Left ventricle myocardium inferior (tissue), 1 donor: ENCODE measurements at places on chromosomes 5 and 9.

DNA sequence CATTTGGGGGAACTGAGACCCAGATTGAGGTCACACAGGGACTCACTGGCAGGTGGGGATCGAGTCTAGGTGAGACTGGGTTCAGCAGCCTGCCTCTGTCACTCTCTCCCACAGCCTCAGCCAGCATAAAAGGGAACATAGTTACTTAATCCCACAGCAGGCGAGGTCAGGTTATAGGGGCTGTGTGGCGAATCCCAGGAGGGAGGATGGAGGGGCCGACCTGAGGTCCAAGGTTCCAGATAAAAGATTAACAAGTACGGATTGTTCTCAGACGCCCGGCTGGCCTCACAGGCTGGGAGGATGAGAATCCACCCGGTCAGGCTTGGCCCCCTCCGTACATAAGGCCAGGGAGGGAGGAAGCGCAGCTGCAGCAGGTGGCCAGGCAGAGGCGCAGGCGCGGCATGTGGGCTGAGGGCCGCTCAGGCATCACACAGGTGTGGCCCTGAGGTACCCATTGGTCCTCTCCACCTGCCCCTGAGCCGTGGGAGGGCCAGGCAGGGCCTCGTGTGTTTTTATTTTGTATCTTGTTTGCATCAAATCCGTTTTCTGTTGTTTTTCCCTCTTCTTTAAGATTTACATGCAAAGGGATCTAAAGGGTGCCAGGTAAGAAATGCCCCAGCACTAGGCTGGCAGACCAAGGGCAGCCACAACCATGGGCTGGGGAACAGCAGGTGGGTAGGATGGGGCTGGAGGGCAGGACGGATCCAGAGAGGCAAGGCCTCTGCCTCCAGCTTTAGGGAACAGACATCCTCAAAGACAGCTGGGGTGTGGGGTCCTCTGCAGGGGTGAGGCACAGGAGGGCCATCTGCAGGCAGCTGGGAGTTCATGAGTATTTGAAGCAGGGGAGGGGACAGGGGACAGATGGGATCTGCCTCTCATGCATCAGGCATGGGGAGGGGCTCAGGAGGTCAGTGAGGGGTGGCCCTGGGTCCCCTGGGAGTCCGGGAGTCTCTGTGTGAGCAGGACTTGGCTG lies 3.6 kb downstream of the SUSD3 start:
- no peak for DNase-seq

- no peak for DNase-seq
Measured at GRCh38 chr5:37619353-37619752, 220.5 kb downstream of the GDNF start.

GRCh38 chr9:129084087-129084486 lies 3.2 kb downstream of the DOLPP1 start:
- DNase-seq, result no peak

DNA sequence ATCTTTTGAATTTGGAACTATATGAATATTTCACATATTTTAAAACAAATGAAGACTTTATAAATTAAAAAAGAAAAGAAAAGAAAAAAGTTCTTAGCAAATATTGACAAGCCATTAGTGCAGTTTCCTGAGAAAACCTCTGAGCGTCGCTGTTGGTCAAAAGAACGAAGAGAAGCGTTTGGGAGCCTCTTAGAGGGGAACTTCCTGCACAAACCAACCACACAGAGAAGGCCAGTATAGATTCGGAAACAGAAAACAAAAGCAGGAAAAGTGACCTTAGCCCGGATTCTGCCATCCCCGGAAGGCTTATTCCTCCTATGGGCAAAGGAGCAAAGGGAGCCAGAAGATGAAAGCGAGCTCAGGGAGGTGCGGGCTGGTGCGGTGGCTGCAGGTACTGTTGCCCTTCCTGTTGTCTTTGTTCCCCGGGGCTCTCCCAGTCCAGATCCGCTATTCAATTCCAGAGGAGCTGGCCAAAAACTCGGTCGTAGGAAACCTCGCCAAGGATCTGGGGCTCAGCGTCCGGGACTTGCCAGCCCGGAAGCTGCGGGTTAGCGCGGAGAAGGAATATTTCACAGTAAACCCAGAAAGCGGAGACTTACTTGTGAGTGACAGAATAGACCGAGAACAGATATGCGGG lies at the start of gene PCDHGB2:
PCDHGB2 (plus strand) TSS at position 205 of the 637 bp plus-strand sequence; CDS start at position 347, 142 bp downstream.
- no peak for DNase-seq

DNA sequence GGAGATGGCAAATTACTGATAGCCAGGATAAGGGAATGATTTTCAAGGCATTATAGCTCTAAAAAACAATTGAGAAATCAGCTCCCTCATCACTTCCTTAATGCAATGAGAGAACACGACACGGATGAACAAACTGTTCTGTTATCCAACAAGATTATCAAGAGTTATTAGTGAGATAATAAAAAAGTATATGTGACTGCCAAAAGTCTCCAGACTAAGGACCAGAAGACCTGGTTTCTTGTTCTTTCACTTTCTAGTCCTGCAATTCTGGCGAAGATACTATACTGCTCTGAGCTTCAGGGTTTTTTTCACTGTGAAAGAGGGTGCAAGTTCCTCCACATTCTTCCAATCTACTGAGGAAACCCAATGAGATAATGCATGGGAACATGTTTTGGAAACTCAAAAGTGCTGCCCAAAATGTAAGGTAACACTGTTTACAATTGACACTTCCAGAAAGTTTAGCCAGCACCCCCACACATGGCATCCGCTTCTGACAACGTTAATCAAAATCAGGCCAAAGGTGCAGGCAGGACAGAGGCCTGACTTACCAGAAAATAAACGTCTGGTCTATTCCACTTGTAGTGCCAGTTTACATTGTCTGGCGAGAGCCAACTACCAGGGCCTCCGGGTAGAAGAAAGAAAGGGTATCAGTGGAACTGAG lies 254.2 kb downstream of the DOCK8 start:
- no peak for DNase-seq

DNA sequence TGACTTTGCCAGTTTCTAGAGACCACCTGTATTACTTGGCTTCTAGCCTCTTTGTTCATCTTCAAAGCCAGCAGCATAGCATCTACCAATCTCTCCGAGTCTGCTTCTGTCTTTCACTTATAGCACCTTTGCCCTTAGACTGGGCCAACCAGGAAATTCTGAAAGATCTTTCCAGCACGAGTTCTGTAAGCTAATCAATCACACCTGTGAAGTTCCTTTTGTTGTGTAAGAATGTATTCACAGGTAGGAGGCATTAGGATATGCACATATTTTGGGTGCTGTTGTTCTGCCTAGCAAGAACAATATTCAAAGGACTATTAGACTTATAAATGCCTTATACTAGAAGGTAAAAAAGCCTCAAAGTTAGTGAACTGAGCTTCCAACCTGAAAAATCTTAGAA lies 232.1 kb downstream of the CDH12 start:
- no peak for DNase-seq

- no peak for DNase-seq
Measured at GRCh38 chr5:137407090-137407489, 92.0 kb downstream of the SPOCK1 start.

- no peak for DNase-seq
Measured at GRCh38 chr9:115016344-115016743, 86.0 kb upstream of the TNFSF8 start.

DNA sequence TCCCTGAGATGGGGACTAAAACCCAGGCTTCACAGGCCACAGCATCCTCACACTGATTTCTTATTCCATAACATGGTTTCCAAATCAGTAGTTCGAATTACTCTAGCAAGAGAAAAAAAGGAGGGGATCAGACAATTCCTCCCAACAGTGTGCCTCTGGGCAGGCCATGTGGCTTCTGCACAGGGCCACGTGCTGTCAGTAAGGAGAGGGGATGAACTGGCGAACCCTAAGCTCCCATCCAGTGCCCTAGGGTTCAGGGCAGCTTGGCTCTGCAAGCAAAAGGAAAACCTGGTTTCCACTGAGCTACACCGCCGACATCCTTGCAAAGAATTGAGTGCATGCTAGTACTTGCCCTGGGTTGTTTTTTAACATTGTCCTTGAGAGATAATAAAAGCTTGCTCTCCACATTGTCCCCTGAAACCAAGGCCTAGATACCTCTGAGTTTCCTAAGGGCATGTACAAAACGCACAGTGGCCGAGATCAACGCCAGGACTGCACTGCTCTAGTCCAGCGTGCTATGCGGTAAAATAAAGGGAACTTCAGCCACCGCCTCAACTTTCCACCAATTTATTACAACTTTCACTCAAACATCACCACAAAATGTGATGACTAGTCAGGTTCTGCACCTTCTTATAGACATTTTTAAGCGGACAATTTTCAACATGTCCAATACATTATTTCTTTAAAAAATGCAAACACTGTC lies 4.5 kb downstream of the CAMSAP1 start:
- DNase-seq, result no peak

- peak; percentile 49 for DNase-seq
Measured at GRCh38 chr5:91311697-91312501, 71.2 kb downstream of the ARRDC3 start.

- no peak for DNase-seq
Measured at GRCh38 chr5:81181576-81182316, 51.4 kb upstream of the CKMT2 start.

GRCh38 chr5:122515709-122516431 lies 203.8 kb downstream of the SNCAIP start:
- no peak for DNase-seq

DNA sequence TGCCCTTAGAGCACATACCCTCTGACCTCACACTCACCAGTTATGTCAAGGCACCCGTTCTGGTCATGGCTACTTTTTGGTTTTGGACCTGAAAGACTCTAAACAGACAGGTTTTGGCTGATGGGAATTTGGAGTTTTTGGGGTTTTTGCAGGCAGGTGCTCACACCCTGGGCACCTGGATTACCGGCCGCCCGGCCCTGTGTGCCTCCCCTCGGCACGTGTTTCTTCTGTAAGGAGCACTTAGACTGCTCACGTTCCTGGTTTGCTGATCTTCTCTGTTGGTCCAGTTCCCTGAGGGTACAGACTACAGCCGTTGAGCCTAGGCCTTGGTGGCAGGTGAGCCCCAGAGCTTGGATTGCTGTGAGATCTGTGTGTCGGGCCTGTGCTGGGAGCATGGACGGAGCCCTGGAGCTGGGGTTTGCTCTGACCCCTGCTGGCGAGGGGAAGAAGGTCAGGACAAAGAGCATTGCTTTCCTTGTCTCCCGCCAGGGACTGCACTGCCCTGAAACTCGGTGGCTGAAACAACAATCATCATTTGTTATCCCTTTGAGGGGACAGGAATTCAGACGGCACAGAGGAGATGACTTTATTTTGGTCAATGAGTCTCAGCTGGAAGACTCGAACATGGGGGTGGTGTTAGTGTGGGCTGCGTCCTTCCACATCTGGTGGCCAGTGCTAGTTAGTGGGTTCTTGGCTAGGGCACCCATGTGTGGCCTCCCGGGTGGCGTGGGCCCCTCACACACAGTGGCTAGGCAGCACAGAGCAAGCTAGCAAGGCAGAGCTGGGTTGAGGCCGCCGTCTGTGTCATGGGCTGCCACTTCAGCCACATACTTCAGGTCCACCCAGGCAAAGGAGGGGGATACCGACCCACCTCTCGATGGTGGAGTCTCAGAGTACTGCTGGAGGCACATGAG lies 76.4 kb downstream of the EHMT1 start:
- peak; percentile 67 for DNase-seq

- DNase-seq, result no peak
Measured at GRCh38 chr9:75775966-75776691, 114.3 kb upstream of the PCSK5 start.

DNA sequence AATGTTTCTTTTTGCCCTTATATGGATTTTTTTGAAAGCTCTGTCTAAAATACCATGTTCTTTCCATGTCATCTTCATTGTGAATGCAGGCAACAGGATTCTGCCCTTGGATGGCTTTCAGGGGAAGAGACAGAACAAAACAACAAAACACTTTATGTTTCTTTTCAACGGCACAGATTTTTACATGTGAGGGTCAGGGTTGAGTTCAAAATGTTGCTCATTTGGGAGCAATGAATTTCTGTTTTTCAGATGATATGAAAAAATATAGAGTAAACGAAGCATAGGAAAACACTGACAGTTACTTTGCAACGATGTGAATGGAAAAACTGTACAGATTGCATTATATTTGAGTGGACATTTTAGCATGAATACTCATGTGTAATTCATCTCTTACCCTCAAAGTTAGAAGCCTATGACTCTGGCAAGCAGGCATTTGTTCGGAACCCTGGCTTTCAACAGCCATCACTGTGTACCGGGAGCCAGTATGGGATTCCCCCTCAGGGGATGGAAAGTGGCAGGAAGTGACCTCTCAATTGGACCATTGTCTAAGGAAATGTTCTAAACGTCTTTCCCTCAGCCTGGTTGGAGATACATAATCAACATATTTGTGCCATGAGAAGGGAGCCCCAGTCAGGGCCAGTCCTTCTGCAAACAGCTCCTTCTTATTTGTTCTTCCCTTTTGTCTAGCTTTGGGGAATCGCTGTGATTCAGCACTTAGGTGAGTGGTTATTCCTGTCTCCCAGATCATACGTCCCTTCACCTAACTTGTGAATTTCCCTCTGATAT lies 153.9 kb upstream of the MEF2C start:
- DNase-seq, result no peak

- DNase-seq, result no peak
Measured at GRCh38 chr5:59943452-59944113, 50.1 kb upstream of the PDE4D start.

GRCh38 chr5:1385395-1386273 lies 40.7 kb upstream of the CLPTM1L start:
- peak; percentile 87 for DNase-seq

GRCh38 chr5:180138214-180138975 lies 66.8 kb upstream of the RNF130 start:
- no peak for DNase-seq

- no peak for DNase-seq
Measured at GRCh38 chr5:119071561-119071995, 691 bp downstream of the DMXL1 start.

DNA sequence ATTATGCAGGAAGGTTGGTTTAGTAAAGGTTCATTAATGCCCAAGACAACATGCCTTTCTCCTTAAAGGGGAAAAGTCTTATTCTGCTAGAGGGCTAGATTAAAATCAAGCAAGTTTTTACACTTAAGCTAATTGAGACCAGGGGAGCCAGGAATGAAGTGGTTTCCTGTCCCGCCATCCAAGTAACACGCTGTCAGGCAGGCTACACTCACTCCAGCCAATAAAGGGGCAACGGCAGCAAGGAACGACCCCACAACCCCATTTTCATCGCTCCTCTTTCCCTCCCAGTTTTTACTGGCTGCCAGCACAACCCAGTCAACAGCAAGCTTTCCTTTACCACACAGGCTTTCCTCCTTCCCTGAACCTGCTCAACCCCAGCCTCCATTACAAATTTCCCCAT lies 225.1 kb downstream of the DCP2 start:
- no peak for DNase-seq

DNA sequence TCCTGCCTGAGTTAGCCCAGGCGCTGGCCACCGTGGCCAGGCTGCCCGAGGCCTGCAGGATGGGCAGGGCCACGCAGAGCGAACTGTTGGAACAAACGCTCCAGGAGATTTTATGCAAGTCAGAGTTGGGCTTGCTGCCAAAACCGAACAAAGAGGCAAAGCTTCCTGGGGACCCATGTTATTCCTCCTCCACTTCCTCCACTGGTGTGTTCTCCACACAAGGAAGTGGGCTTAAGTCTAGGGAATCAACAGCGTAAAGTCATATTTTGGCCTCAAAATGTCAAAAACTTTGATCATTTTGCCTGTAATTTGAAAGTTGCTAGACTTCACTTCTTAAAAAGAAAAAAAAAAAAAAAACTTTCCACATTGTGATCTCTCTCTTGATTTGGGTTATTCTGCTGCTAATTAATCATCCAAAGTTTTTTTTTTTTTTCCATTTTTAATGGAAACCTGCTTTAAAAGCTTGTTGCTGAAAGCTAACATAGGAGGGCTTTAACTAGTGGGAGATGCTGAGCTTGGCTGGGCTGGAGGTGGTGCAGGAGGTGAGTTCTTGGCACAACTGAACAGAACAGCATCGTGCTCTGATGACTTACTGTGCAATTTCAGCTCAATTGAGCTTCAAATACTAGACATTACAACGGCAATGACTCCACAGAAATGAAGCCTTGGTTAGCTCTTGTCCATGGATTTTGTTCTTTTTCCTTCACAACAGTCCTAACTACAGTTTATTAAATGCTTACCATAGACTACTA lies 73.0 kb downstream of the PTPDC1 start:
- peak; percentile 77 for DNase-seq
